ENCODE measurements at places on chromosomes 12 and 14.

GRCh38 chr14:75877292-75877691 lies 104.5 kb downstream of the TGFB3 start:
- no peak for DNase-seq

GRCh38 chr12:45183246-45183645 lies 32.6 kb upstream of the ANO6 start:
- DNase-seq, result peak; percentile 21

DNA sequence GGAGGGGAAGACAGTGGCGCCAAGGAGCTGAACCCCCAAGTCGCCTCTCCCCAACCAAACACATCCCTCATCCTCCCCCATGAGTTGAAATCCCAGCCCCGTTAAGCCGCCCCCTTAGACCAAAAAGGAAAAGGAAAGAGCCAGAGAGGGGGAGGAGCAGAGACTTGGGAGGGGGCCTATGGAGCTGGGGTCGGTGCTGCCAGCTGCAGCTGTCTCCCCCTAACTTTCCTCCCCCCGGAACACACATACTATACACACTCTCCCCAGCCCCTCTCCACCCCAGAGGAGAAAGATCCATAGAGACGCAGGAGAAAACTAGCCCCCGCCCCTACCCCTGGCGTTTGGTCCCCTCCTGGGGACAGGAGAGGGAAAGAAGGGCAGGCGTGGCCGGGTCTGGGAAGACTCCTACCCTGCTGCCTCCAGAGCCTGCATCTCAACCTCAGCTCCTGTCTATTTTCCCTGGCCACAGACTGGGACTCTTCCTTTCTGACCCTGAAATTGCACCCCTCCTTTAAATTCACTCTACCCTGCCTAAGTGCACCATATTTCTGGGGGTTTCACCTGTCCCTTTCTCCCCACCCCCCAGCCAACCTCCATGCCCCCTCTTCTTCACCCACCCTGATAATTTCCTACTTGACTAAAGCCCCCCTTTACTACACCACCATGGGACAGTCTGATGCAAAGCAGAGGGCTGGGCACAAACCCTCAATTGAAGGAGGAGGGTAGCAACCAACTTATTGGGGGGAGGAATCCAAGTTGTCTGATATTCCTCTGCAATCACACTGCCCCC lies 1.7 kb upstream of the HOXC9 start:
- no peak for DNase-seq

GRCh38 chr12:45674181-45674977 lies 55.1 kb upstream of the ARID2 start:
- DNase-seq, result no peak

GRCh38 chr12:120741476-120742421 lies 16.1 kb downstream of the ACADS start:
- DNase-seq, result no peak

GRCh38 chr12:32895688-32896431 lies 717 bp downstream of the PKP2 start:
- peak; percentile 30 for DNase-seq
